ENCODE measurements at places on chromosomes 7 and 10. TPM values are rescaled to one million over a fixed set of nuclear protein-coding genes. Genes with fewer than 3 reads are reported as not detected.

The GNG11 gene
- 0.57 TPM for total RNA-seq

The SLC13A1 gene
- not detected for total RNA-seq

The RET gene
- not detected for total RNA-seq

The ZCWPW1 gene
- 5.6 TPM for total RNA-seq

The PLXDC2 gene
- total RNA-seq, result 16.9 TPM

The HSPA14 gene
- total RNA-seq, result 18.9 TPM

The ANXA8L1 gene
- total RNA-seq, result not detected

GRCh38 chr7:80945976-80946375 is 27.1 kb upstream of the SEMA3C start:
- no peaks in the 10 kb centered on the region for H3K36me3 ChIP-seq
- no peaks in the 10 kb centered on the region for H3K27me3 ChIP-seq
- no peak overlapping the region for H3K27ac ChIP-seq
- no peaks in the 10 kb centered on the region for H3K4me1 ChIP-seq

- H3K4me3 ChIP-seq, result no peak overlapping the region
- no peaks in the 10 kb centered on the region for H3K36me3 ChIP-seq
- no peak overlapping the region for H3K27ac ChIP-seq
Observed at GRCh38 chr10:89679986-89680385, 21.4 kb upstream of the KIF20B start.

DNA sequence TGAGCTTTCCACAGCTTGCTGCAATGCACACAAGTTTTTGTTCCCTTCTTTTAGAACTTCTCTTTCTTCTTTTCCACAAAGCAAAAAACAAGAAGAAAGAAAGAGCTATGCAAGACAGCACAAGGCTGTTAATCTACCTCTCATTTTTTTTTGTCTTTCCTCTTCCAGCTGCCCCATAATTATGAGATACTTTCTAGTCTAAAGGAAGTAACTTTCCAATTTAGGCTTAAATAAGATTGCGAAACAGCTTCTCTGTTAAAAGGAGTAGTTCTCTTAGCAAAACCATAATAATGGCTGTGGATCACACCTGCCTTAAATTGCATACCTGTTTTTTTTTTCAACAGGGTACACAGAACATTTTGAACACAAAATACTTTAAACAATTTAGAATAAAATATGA is 56.0 kb downstream of the NDUFB2 start:
- no peak for DNase-seq
- H3K4me1 ChIP-seq, result no peaks in the 10 kb centered on the region
- H3K4me3 ChIP-seq, result no peak overlapping the region
- H3K27ac ChIP-seq, result no peak overlapping the region
- peaks cover 23% of the 10 kb centered on the region for H3K36me3 ChIP-seq

DNA sequence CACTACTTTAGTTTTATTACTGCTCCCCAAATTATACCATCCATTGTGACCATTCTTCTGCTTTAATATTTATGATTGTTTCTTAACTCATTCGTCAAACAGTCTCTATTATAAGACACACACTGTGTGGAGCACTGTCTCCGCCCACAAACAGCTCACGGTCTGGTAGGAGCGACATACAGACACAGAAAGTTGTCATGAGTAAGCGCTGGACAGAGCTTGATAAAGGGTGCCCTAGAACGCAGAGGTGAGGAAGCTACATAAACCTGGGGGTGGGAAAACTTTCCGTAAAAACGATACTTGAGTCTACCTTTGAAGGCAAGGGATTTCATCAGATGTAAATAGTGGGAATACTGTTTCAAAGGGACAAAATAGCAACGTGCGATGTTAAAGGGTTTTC is 207.9 kb downstream of the PHF14 start:
- no peaks in the 10 kb centered on the region for H3K27me3 ChIP-seq
- no peak overlapping the region for H3K4me3 ChIP-seq
- H3K4me1 ChIP-seq, result no peaks in the 10 kb centered on the region

GRCh38 chr7:120987683-120988590 is 574 bp upstream of the CPED1 start:
- peak; percentile 76 for DNase-seq
- peaks cover 28% of the 10 kb centered on the region for H3K27me3 ChIP-seq
- no peak overlapping the region for H3K27ac ChIP-seq
- H3K4me3 ChIP-seq, result peak overlapping the region; percentile 33
- peaks cover 13% of the 10 kb centered on the region for H3K4me1 ChIP-seq
- no peaks in the 10 kb centered on the region for H3K36me3 ChIP-seq

DNA sequence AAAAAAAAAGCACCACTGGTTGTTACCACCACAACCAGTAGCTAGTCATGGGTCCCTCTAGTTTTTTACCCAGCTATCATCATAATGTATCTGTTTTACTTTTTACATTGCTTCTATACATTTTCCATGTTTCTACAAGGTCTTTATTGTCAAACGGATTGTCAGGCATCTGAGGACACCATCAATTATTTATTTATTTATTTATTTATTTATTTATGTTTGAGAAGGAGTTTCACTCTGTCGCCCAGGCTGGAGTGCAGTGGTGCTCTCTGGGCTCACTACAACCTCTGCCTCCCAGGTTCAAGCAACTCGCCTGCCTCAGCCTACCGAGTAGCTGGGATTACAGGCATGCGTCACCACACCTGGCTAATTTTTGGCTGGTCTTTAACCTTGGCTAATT is 29.0 kb upstream of the HNRNPH3 start:
- no peaks in the 10 kb centered on the region for H3K36me3 ChIP-seq
- H3K27ac ChIP-seq, result no peak overlapping the region
- H3K4me1 ChIP-seq, result peaks cover 5% of the 10 kb centered on the region
- H3K4me3 ChIP-seq, result no peak overlapping the region
- no peak for DNase-seq

GRCh38 chr10:35236739-35237138 is 99.6 kb upstream of the CCNY start:
- no peaks in the 10 kb centered on the region for H3K27me3 ChIP-seq
- no peaks in the 10 kb centered on the region for H3K4me1 ChIP-seq
- H3K36me3 ChIP-seq, result no peaks in the 10 kb centered on the region
- no peak overlapping the region for H3K4me3 ChIP-seq
- no peak for DNase-seq

DNA sequence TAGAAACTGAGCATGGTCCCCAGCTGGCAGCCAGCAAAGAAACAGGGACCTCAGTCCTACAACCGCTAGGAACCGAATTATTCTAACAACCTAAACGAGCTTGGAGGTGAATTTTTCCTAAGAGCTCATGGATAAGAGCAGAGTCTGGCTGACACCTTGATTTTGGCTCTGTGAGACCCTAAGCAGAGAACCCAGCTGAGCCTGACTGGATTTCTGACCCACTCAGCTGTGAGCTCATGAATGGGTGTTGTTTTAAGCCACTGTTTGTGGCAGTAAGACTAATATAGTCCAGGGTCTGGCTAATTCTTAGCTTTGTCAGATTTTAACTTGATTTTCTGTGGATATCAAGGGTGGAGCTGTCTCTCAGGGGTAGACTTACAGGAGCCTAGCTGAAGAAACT is 77.1 kb downstream of the KAT6B start:
- no peaks in the 10 kb centered on the region for H3K27me3 ChIP-seq
- peaks cover 19% of the 10 kb centered on the region for H3K4me1 ChIP-seq
- DNase-seq, result no peak
- no peaks in the 10 kb centered on the region for H3K36me3 ChIP-seq
- H3K27ac ChIP-seq, result no peak overlapping the region

DNA sequence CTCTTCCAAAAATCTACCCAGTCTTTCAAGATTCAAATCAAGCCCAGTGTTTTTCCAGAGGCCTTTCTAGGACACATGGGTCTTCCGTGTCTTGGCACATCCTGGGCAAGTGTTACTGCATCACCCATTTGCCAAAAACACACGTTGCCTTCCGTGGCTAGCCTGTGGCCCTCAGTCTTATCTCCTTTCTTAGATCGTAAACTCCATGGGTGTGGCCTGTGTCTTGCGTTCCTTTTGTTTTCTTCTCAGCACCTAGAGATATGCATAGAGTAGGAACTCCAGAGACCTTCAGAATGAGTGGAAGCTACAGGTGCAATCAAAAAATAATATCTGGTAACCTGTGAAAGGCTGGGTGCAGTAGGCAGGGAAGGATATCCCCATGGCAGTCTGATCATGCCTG is 56.5 kb upstream of the NMT2 start:
- H3K27me3 ChIP-seq, result no peaks in the 10 kb centered on the region
- H3K4me3 ChIP-seq, result no peak overlapping the region
- no peak overlapping the region for H3K27ac ChIP-seq
- H3K36me3 ChIP-seq, result no peaks in the 10 kb centered on the region

DNA sequence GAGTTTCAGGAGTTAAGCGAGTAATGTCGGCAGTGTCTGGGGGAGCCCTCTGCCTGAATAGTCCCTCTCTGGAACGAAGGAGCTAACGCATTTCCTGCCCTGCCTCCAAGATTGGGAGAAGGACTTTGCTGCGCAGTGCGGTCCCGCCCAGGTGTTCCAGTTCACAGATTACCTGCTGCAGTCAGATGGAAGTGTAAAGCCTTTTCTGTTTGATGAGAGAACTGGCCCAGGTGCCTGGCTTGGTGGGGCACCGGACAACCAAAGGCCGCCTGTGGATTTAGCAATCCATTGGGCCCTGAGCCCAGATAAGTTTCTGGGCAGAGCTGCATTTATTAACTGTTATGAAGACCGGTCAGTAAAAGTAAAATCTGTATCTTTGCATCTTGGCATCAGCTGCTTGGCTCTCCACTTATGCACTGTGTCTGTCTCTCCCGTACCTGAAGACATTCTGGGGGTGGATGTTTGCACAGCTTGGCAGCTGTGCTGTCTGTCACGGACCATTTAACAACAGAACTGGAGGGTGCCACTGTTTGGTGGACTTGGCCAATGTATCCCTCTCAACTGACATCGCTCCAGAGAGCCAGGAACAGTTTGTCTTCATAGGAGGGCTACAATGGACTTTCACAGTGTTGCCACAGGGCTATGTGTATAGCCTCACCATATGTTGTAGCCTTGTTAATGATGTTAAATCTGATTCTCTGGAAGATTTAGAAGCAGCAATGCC is 654.7 kb upstream of the ZWINT start:
- no peaks in the 10 kb centered on the region for H3K36me3 ChIP-seq
- H3K27me3 ChIP-seq, result no peaks in the 10 kb centered on the region
- H3K4me3 ChIP-seq, result no peak overlapping the region
- H3K4me1 ChIP-seq, result no peaks in the 10 kb centered on the region
- DNase-seq, result no peak
- H3K27ac ChIP-seq, result no peak overlapping the region

DNA sequence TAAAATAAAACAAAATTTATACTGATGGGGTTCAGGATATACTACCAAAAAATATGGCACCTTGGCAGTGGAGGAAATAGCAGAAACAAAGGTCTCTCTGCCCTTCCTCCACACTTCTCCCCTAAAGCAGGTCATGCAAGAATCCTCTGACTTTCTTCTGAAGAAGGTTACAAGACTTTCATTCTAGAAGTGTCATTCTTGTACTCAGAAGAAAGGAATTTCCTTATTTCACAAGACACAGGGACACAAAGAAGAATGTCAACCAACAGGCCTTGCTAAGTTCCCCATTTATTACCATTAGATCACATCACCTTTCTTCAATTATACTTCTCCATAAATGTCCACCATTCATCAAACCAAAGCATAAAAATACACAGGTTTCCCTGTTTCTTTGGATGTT is 470.2 kb downstream of the PAXIP1 start:
- no peak overlapping the region for H3K27ac ChIP-seq
- no peaks in the 10 kb centered on the region for H3K4me1 ChIP-seq
- H3K4me3 ChIP-seq, result no peak overlapping the region
- no peak for DNase-seq
- H3K36me3 ChIP-seq, result no peaks in the 10 kb centered on the region

DNA sequence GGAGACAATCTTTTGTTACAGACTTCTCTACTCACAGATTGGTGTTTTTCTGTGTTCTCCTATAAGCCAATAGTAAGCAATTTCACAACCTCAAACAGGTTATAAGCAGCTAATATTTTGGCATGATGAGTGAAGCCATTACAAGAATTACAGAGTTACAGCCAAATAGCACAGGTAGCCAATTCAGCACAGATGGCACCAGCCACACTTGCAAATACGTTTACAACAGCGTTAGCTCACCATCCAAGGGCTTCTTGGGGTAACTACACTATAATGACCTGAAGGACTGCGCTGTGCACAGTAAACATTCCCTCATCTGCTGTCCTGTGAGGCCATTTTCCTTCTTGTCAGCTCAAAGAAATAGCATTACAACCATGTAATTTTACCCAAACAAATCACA is 428.6 kb downstream of the TCERG1L start:
- no peak for DNase-seq
- H3K4me3 ChIP-seq, result no peak overlapping the region
- H3K27ac ChIP-seq, result no peak overlapping the region
- H3K4me1 ChIP-seq, result no peaks in the 10 kb centered on the region

GRCh38 chr7:147578196-147578595 is 1012.4 kb upstream of the C7orf33 start:
- H3K4me3 ChIP-seq, result no peak overlapping the region
- no peak for DNase-seq
- H3K27ac ChIP-seq, result no peak overlapping the region
- H3K4me1 ChIP-seq, result no peaks in the 10 kb centered on the region
- no peaks in the 10 kb centered on the region for H3K27me3 ChIP-seq
- H3K36me3 ChIP-seq, result no peaks in the 10 kb centered on the region

- no peak overlapping the region for H3K27ac ChIP-seq
- no peak overlapping the region for H3K4me3 ChIP-seq
- H3K36me3 ChIP-seq, result no peaks in the 10 kb centered on the region
- H3K27me3 ChIP-seq, result no peaks in the 10 kb centered on the region
Observed at GRCh38 chr7:69722843-69723242, 124.6 kb downstream of the AUTS2 start.

DNA sequence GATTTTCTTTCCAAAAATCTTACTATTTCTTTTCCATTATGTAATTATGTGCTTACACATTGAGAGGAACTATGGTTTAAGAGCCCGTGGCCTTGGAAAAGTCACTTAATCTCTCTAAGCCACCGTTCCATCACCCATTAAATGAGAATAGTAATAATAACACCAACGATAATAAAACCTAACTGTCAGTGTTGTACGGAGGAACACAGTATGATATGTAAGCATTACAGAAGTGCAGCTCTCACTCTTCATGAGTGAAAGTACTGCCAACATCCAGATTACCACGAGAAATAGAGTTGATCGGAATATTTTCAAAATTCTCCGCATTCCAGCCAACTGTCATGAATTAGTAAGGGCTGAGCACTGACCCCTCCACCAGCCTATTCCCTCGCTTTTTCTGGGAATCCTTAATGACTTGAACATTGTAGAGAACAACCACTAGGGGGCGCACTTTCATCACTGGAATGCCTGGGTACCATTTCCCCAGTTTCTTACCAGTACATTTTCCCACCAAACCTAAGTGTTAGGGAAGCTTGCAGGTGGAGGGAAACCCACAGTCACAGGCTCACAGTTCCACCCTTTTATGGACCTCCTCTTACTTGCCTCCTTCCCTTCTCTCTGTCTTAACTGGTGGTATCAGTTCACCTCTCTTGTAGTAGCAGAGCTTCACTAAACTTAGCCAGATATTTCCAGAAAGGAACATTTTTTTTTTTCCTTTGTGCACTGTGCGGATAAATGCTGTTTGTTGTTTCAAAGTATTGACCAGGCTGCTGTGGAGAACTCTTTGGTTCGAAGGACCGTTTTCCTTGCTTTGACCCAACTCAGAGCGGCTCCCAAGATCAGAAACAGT is 27.8 kb downstream of the NKX2-3 start:
- no peak overlapping the region for H3K27ac ChIP-seq
- no peaks in the 10 kb centered on the region for H3K36me3 ChIP-seq
- no peaks in the 10 kb centered on the region for H3K4me1 ChIP-seq
- no peak overlapping the region for H3K4me3 ChIP-seq
- DNase-seq, result peak; percentile 67

GRCh38 chr10:102153093-102153620 is 968 bp downstream of the NOLC1 start:
- peaks cover 24% of the 10 kb centered on the region for H3K4me1 ChIP-seq
- H3K36me3 ChIP-seq, result peaks cover 39% of the 10 kb centered on the region
- peak overlapping the region; percentile 97 for H3K27ac ChIP-seq
- peak overlapping the region; percentile 90 for H3K4me3 ChIP-seq
